ENCODE measurements at places on chromosomes 2 and 18. TPM values are rescaled to one million over a fixed set of nuclear protein-coding genes. Genes with fewer than 3 reads are reported as not detected.

DNA sequence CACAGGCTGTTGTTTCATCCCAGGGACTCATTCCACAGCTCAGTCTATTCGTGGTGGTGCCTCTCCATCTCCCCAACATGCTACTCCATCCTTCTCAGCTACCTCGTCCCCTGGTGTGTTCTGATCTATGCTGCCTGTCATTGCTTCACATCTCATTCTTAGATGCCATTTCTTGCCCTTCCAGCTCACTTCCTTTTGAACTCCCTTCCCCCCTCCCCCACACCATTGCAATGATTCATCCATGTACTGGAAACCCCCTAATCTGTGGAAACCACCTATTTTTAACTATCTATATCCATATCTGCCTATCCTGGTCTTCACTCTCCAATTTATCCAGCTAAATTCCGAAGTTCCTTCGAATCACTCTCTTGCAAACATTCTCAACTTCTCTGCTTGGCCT is 65.7 kb upstream of the PARD3B start:
- DNase-seq: no peak

GRCh38 chr18:9934274-9934673 is 20.5 kb downstream of the VAPA start:
- DNase-seq: no peak

GRCh38 chr2:119550346-119550745 is 6.1 kb downstream of the CFAP221 start:
- no peak for DNase-seq

DLX2 gene
- polyA plus RNA-seq: 0.24 TPM

Measured in AG04450 (cell line).